CD4-positive, alpha-beta T cell treated with Interleukin-12 subunit alpha and Interleukin-12 subunit beta, for 1 hour (primary cell): ENCODE measurements at places on chromosomes 11 and 22.

GRCh38 chr11:88320149-88320559, 17.4 kb downstream of the CTSC start:
- DNase-seq, result no peak

DNA sequence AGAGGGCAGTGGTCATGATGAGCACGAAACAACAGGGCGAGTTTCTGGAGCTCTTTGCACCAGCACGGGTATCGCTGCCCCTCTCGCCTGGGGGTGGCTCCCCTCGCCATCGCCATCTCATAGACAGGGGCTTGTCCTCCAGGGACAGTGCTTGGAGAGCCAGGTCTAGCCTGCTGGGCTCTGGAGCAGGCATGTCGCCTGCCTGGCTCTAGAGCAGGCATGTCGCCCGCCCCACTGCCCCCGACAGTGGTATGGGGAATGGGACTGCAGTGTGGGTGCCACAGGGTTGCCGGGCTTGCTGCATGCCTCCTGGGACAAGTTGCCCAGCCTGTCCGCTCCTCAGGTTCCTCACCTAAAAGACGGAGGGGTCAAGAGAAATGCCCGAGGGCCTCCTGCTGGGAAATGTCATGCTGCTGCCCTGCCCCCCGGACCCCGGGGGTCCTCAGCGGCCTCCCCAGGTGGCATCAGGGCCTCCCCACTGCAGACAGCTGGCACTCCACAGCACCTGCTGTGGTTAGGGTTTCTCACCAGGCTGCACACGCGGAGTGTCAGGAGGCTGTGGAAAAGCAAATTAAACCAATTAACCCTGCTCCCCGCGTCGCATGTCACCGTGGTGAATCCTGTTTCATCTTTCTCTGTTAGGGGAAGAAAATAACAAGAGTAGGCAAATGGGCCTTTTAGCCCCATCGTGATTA, 403.0 kb downstream of the TBC1D22A start:
- DNase-seq, result no peak

DNA sequence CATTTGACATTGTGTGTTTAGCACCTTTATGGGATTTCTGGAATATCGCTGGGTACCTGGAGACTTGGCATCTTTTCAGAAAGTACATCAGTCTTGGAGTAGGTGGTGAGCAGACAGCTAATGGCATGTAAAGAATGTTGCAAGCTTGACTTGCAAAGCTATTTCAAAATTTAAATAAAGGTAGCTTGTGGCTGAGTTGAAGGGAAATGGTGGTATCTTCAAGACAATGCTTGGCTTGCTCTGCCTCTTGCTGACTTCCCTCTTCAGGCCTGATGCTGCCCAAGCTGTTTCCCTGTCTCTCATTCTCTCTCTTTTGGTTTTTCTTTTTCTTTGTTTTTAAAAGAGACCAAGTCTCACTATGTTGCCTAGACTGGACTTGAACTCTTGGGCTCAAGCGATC, 13.2 kb downstream of the ZNRF3 start:
- DNase-seq, result no peak

DNA sequence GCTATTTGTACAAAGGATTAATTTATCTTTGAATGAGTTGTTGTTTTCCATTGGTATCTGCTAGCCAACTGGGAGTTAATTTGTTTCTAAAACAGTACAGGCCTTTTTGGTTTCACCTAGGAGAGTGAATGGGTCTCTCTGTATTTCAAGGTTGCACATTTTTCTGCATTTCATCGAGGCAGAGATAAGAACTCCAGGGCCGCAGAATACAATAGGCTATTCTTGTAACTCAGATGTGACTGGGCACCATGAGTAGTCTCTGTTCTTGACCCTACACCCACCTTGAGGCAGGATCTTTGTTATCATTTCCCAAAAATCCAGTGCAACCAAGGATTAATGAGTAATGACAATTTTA, 51.7 kb upstream of the OR9Q1 start:
- no peak for DNase-seq

GRCh38 chr11:117931331-117931950, 2.2 kb upstream of the TMPRSS13 start:
- no peak for DNase-seq

GRCh38 chr11:67391304-67392182, at the start of gene RAD9A:
Gene RAD9A (plus strand): TSS chr11:67391986. CDS start chr11:67392045, 59 bp downstream.
- DNase-seq, result peak; percentile 92
